ENCODE measurements at places on chromosomes 11 and 22.

DNA sequence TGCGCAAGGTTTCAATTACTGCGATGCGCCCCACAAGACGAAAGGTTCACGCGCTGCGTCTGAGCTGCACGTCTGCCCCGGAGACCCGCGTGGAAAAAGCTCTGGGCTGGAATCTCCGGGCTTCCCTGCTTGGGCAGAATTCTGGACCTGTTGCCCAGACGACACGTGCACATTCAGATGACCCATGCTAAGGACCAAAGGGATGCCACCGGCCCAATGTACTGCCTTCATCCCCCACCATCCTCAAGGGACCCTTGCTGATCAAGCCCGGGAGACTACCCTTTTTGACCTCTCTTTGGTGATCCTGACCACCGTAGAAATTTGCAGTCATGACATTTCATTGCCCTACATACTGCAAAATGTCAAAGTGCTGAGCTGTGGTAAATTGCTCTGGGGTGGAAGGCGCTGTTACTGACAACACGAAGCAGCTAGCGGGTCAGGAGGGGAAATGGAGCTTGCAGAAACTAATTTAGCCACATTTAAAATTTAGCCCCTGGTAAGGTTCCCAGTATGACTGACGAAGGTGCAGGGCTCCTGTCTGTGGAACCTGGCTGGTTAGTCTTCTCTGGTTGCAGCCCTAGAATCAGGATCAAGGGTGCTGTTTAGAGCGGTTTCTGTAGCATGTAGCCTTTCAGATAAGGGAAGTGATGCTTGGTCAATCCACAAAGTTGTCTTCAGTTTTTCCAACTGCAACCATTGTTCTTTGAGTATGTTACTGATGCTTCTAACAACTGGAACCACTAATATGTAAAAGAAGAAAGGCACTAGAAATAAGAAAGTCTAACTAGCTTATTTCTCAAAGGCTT, 81.9 kb downstream of the PRR5L start:
- peaks cover 11% of the 10 kb centered on the region for H3K27me3 ChIP-seq
- no peaks in the 10 kb centered on the region for H3K36me3 ChIP-seq
- H3K4me1 ChIP-seq = peaks cover 5% of the 10 kb centered on the region
- H3K4me3 ChIP-seq = peak overlapping the region; percentile 70

DNA sequence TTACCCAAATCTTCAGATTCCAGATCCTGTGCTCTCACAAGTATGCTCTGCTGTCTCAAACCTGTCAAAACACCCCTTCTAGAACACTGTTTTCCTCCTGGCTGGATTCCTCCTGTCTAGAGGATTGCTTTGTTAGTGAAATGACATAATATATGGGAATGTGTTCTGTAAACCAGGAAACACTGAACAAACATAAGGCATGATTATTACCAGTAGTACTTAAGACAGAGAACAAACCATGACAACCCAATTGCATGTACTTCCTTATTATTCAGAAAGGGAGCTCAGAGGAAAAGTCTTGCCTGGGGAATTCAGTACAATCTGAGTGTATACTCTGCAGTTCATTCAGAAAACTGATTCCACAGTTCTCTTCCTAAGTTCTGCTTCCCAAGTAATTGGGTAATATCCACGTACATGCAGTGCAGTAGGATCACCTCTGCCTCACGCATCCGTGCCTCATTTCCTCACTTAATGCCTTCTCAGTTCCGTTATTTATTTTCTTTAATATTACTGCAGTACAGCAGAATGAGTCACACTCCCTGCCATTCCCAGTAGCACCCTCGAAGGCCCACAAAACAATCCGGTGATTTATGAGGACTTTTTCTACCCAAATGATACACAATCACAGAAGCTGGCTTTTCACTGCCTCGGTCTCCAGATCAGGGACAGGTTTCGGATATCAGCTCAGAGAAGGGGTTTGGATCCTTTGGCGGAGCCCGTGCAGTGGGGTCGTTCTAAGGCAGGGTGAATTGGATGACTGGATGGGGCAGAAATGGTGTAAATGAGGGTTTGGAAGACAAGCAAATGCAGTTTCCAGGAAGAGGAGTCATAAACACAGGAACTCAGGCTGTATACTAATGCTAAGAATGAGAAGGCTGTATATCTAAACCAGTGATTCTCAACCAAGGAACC, 896.9 kb downstream of the KCNA4 start:
- DNase-seq = no peak
- H3K27me3 ChIP-seq = no peaks in the 10 kb centered on the region
- no peaks in the 10 kb centered on the region for H3K36me3 ChIP-seq
- H3K4me3 ChIP-seq = no peak overlapping the region
- no peak overlapping the region for H3K27ac ChIP-seq

- peaks cover 24% of the 10 kb centered on the region for H3K4me1 ChIP-seq
- peak; percentile 38 for DNase-seq
- H3K27me3 ChIP-seq = no peaks in the 10 kb centered on the region
- peak overlapping the region; percentile 50 for H3K27ac ChIP-seq
Measured at GRCh38 chr11:210122-210802, 2.8 kb downstream of the RIC8A start.

DNA sequence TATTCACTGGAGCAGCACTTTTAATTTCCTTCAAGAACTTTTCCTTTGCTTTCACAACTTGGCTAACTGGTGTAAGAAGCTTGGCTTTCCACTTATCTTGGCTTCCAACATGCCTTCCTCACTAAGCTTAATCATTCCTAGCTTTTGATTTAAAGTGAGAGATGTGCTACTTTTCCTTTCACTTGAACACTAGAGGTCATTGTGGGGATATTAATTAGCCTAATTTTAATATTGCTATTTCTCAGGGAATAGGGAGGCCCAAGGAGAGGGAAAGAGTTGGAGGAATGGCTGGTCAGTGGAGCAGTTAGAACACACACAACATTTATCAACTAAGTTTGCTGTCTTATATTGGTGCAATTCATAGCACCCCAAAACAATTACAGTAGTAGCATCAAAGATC, 24.6 kb upstream of the CCDC90B start:
- no peaks in the 10 kb centered on the region for H3K4me1 ChIP-seq
- no peak overlapping the region for H3K27ac ChIP-seq
- H3K4me3 ChIP-seq = no peak overlapping the region

DNA sequence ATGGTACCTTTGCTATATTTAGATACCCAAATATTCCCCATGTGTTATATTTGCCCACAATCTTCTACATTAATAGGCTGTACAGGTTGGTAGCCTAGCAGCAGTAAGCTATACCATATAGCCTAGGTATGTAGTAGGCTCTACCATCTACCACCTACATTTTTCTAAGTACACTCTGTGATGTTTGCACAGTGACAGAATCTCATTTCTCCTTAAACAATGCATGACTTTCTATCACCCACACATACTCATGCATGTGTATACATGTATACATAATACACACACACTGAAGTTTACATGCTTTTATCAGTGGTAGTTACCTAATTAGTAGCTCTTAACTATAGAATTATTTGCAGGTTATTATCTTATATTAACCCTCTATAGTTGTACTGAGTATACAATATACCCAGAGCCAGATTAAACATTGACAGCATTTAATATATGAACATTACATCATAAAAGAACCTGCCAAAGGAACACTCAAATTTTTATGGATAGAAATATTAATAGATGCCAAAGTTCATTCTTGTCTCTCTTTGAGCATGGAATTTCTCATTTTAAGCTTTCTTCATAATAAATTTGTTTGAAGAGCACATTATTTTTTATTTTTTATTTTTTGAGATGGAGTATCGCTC, 51.4 kb downstream of the ELP4 start:
- peaks cover 14% of the 10 kb centered on the region for H3K4me1 ChIP-seq
- H3K27ac ChIP-seq = no peak overlapping the region
- no peaks in the 10 kb centered on the region for H3K27me3 ChIP-seq
- H3K36me3 ChIP-seq = no peaks in the 10 kb centered on the region

DNA sequence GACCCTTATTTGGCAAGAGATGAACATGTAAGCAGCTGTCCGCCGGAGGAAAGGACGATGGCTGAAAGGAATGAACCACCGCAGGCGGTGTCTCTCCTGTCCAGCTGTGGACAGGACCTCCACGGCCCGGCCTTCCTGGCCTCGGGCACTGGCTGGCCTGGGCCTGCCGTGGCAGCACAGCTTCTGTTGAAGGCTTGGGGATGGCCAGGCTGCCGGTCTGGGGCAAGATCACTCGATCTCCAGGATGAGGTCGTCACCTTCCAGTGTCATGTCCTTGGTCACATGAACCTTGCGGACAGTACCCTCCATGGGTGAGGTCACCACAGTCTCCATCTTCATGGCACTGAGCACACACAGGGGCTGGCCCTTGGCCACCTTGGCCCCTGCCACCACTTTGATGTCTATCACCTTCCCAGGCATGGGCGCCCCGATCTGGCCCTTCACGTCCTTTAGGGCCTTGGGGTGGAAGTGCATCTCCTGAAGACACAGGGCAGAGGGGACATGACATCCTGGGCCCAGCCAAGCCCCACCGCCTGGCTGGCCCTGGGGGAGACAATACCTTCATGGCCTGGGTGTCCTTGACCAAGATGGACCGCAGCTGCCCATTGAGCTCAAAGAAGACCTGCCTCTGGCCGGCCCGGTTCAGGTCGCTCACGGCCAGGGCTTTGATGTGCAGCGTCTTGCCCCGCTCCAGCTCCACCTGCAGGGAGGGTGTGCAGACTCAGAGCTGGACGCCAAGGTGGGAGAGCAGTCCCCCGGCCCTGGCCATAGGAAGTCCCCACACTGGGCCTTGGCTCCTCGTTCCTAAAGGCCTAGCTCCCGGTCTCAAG, 5.6 kb downstream of the RCE1 start:
- peak; percentile 48 for DNase-seq
- H3K36me3 ChIP-seq = peaks cover 4% of the 10 kb centered on the region
- H3K4me1 ChIP-seq = peaks cover 7% of the 10 kb centered on the region
- H3K27me3 ChIP-seq = no peaks in the 10 kb centered on the region

DNA sequence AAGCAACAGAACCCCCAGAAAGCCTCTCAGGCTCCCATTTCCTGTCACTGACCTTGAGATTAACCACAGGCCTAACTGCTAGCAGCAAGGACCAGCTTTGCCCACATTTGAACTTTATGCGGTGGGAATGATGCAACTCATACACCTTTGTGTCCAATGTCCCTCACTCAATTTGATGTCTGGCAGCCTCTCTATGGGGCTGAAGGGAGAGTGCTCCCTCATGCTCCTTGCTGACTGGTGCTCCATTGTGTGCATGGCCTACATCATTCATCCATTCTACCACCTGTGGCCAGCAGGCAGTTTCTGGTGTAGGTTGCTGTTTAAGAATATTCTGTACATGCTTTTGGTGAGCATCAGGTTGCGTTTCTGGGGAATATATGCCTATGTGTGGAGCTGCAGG, 31.9 kb downstream of the KCNQ1OT1 start:
- H3K27me3 ChIP-seq = no peaks in the 10 kb centered on the region
- no peak for DNase-seq
- H3K27ac ChIP-seq = no peak overlapping the region
- no peak overlapping the region for H3K4me3 ChIP-seq
- no peaks in the 10 kb centered on the region for H3K36me3 ChIP-seq
- H3K4me1 ChIP-seq = no peaks in the 10 kb centered on the region

- H3K4me3 ChIP-seq = no peak overlapping the region
- H3K27ac ChIP-seq = no peak overlapping the region
- DNase-seq = no peak
- no peaks in the 10 kb centered on the region for H3K36me3 ChIP-seq
- H3K4me1 ChIP-seq = no peaks in the 10 kb centered on the region
Measured at GRCh38 chr22:44807232-44807631, 54.9 kb downstream of the ARHGAP8 start.

DNA sequence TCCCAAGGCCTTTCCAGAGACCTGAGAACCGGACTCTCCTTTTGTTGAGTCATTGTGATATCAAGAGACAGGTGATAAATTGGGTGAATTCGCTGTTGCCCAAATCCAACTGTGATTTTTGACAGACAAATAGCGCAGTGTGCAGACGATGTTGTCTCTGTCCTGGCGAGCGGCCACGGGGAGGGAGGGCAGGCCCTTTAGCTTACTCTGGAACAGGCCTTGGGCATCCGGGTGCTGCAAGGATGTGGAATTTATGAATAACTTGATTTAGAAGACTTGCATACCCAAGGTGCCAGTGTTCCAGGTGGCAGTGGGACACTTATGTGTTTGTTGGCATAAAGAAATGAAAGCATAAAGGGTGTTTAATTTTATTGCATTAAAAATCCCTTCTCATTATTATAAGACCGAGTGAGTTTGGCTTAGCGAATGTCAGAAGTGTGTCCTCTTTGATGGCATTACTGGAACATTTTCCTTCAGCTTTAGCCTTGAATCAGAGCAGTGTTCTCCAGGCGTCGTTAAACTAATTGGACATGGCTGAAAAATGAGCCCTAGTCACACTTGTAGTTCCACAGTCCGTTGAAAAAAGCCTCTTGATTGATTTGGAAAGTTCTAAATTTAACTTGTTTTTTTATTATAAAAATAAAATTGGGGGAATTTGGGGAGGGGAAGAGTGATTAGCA, 9.4 kb downstream of the LDLRAD3 start:
- no peak overlapping the region for H3K4me3 ChIP-seq
- H3K27ac ChIP-seq = no peak overlapping the region
- H3K27me3 ChIP-seq = no peaks in the 10 kb centered on the region
- H3K4me1 ChIP-seq = peaks cover 34% of the 10 kb centered on the region
- DNase-seq = no peak

GRCh38 chr11:92931746-92932422, 37.6 kb upstream of the MTNR1B start:
- no peak overlapping the region for H3K4me3 ChIP-seq
- H3K4me1 ChIP-seq = no peaks in the 10 kb centered on the region

DNA sequence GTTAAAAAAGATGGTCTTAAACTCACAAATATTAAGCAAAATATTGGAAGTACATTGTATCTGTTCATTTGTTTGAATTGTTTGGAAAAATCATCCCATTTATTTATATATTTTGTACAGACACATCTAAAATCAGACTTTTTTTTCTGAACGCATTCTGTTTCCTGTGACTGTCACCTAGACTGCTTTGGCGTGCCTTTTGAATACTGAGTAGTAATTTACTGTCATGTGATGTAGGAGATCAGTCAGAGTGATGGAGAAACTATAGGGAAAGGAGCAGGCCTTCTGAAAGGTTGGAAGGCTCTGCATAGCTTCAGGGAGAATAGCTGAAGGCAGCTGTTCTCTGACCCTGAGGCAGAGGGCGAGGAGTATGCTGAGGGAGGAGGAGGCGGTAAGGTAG, 452.0 kb upstream of the ARHGAP42 start:
- no peak for DNase-seq
- H3K4me1 ChIP-seq = no peaks in the 10 kb centered on the region
- no peaks in the 10 kb centered on the region for H3K27me3 ChIP-seq

DNA sequence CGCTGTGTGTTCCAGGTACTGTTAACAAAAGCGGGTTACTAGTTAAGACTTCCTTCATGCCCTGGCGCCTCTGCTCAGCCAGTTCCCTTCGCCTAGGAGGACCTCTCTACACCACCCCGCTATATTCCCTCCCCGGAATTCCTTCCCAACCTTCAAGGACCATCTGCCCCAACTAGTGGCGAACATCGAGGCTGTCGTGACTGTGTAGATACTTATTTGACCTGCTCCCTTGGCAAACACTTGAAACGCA, 450 bp upstream of the BCL2L13 start:
- H3K27ac ChIP-seq = peak overlapping the region; percentile 93
- H3K4me1 ChIP-seq = peaks cover 11% of the 10 kb centered on the region
- DNase-seq = no peak
- H3K36me3 ChIP-seq = no peaks in the 10 kb centered on the region
- H3K27me3 ChIP-seq = no peaks in the 10 kb centered on the region

- no peak for DNase-seq
- H3K4me1 ChIP-seq = no peaks in the 10 kb centered on the region
- H3K27ac ChIP-seq = no peak overlapping the region
- H3K27me3 ChIP-seq = no peaks in the 10 kb centered on the region
- no peaks in the 10 kb centered on the region for H3K36me3 ChIP-seq
Measured at GRCh38 chr22:39384750-39385480, 14.7 kb upstream of the TAB1 start.

Measured in psoas muscle (tissue), 8 donors.